ENCODE measurements at places on chromosomes 7 and 10. TPM values are rescaled to one million over a fixed set of nuclear protein-coding genes. Genes with fewer than 3 reads are reported as not detected.

The ACTL6B gene
- total RNA-seq: not detected

GRCh38 chr7:43137811-43138210 is 25.4 kb downstream of the HECW1 start:
- no peak for DNase-seq

DNA sequence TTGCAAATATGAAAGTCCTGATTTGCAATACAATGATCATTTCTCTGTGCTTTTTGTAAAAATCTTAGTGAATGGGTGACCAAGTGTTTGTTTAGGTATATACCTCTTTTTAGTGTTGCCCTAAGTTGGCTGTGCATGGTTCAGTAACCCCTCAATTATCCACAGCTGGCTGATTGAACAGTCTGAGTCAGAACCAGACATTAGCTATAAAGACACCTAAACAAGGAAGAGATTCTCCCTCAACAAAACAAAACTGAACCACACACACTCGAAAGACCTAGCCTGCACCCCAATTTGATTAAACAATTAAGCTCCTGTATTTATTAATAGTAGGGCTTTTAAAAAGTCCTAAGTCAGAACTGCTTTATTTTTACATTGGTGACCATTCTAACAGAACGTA is 2.8 kb downstream of the RSBN1L start:
- no peak for DNase-seq

DNA sequence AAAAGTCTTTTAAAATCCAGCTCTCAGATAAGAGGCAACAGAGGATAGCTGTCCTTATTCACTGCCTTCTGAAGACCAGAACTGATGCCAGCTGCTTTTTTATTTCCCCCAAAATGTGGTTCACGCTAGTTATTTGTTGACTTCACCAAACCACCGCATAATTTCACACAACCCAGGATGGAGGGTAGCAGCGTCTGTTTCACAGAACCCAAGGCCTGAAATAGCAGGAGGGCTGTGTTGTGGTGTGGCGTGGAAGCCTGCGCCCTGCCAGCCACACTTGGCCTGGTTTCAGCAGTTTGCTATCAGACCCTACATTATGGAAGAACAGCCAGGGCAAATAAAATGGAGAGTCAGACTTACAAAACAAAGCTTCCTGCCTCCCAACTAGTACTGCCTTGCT is 155.4 kb downstream of the DYNC1I1 start:
- DNase-seq: no peak

- DNase-seq: no peak
Measured at GRCh38 chr7:30840141-30841024, 69.2 kb downstream of the MINDY4 start.

The FEZF1 gene
- 0.28 TPM for total RNA-seq

The GCK gene
- not detected for total RNA-seq
